ENCODE measurements at places on chromosomes 5 and 9.

GRCh38 chr5:174532455-174533453 lies 191.6 kb upstream of the MSX2 start:
- DNase-seq = peak; percentile 85

DNA sequence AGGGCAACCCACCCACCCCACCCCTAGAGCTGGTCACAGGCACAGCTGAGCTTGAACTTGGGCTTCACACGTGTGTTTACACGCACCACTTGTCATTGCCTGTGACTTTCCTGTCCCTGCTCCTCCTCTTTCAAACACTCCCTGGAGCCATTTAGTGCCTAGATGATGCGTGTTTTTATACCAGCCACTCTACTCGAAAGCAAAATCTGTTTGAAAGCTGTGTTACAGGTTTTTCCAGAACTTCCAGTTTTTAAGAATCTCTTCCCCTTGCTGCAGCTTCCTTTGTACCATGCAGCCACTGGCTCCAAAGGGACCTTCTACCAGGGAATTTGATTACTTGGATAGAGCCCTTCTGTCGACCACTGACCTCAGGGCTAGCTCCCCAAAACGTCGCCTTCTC lies 78.8 kb upstream of the SPRY4 start:
- DNase-seq = no peak

GRCh38 chr9:121317737-121318630 lies 50.0 kb downstream of the GSN start:
- DNase-seq = no peak

DNA sequence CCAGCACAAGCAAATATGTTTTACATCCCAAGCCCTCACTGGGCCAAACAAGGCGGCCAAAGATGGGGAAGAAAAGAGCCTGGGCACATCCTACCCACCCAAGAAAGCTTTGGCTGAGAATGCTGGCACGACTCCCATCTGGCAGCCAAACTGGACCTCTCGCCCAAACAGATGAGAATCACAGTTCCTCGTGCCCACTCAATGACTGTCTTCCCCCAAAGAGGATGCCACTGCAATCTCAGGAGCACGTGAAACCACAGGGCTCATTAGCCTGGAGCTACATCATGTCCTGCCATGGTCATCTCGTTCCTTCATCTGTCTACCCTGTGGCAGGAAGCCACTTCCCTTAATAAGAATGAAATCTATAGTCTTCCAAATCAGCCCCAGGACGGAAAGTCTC lies 536.8 kb downstream of the BNC2 start:
- DNase-seq = peak; percentile 48

DNA sequence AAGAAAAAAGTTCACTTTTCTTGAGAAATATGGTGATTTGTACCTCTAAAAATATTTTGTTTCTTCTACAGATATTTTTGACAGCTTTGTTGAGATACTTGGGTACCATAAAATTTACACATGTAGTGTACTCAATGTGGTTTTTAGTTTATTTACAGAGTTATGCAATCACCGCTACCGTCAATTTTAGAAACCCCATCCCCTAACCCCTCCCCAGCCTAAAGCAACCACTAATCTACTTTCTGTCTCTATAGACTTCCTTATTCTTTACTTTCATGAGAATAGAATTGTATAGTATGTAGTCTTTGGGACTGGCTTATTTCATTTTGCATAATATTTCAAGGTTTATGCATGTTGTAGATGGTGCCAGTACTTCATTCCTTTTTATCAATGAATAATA lies 45.0 kb upstream of the TDRD7 start:
- no peak for DNase-seq

- peak; percentile 96 for DNase-seq
Observed at GRCh38 chr5:96026406-96027041, 64.9 kb upstream of the ELL2 start.

DNA sequence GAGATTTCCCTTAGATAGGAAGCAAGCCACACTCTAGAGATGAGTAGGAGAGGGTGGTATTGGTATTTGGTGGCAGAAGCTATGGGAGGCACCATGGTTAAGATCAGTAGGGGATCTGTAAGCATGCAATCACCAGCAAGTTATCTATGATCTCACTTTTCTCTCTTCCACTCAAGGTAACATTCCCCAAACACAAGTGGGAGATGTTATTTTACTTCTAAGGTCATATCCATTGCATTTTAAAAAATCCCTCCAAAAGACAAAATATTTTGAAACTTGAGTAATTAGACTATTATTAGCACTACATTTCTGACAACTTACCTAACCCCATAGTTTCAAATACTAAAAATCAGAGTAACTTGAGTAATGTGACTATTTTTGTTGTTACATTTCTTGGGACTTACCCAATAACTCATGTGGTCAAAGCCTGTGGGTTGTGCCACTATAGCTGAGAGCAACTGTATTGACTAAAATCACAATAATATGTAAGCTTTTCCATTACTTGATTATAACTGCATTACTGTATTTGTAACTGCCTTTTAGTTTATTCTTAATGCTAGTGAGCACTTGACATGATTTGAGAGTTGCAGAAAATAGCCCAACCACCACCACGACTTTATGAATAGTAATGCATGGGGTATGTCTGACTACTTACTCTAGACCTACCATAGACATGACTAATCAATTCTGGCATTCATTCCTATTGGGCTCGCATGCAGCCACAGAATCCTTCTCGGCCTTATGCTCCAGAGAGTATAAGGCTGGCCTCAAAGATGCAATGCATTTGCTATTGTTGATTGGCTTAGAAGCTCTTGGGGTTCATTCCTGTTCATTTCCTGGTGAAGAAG lies 264.7 kb downstream of the TRIM32 start:
- DNase-seq = peak; percentile 97

DNA sequence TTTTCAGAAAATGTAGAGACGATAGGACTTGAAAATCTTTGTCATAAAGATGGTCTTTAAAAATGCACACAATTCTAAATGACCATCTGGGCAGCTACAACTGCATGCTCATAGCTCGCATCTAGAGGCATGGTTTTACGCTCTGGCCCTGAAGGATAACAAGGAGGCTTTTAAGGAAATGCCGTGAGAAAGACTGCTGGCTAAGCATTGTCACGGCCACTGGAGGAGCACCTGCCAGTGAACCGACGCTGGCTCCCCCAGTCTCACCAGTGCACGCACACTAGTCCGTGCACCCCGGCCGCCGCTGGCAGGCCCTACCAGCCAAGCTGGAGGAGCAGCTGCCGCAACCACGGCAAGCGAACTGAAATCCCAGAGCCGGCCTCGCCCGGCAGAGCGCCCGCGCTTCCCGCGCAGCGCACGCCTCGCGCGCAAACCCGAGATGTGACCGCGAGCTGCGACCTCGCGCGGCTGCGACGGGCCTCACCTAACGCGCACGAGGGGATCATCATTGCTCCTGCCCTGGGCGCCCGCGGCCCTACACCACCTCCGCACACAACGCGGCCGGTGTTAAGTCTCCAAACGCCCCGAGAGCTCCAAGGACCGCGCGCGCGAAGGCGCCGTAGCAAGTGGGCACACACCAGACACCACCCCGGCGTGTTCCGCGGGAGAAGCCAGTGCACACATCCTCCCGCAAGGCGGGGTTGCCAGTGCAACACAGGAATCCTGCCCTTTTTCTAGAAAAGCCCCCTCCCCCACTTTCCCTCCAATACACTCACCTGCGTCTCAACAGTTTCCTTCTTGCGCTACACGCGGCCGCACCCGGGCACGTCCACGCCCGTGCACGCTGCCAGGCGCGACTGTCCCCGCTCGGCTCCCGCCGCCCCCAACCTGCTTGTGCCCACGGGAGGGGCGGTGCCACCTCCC lies 5.3 kb downstream of the ELAVL2 start:
- DNase-seq = no peak

- peak; percentile 29 for DNase-seq
Observed at GRCh38 chr5:135141303-135142268, 107.6 kb upstream of the PITX1 start.

GRCh38 chr5:14958188-14958587 lies 86.6 kb upstream of the ANKH start:
- peak; percentile 18 for DNase-seq

DNA sequence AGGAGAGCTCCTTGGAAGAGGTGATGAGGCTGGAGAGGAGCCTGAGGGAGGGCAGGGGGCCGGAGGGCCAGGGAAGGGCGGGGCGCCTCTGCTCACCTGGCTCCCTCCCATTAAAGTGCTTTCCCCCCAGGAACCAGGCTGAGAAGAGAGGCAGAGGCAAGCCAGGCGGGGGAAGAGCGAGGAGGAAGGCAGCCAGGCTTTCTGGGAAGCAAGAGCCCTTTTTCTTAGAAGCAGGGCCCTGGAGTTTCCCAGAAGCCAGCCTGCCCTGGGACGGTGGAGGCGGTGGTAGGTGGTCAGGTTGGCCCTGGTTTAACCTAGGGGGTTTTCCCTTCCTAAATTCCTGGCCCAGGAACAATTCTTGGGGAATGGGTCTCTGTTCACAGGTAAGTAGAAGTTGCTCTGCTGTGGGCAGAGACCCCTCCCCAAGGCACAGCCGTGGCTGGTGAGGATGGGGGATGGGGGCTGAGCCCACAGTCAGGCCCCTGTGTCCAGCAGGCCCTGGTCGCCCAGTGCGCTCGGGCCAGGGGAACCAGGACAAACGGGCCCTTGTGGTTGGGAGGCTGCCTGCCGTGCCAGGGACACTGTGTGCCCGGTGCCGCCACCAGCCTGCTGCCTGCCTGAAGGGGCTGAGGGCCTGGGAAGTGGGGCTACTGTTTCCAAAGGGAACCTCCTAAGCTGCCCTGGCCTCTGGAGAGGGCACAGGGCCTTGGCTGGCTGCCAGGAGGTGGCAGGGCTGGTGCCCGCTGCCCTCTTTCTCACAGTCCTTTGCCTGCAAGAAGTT lies 16.6 kb upstream of the RALGDS start:
- DNase-seq = no peak

DNA sequence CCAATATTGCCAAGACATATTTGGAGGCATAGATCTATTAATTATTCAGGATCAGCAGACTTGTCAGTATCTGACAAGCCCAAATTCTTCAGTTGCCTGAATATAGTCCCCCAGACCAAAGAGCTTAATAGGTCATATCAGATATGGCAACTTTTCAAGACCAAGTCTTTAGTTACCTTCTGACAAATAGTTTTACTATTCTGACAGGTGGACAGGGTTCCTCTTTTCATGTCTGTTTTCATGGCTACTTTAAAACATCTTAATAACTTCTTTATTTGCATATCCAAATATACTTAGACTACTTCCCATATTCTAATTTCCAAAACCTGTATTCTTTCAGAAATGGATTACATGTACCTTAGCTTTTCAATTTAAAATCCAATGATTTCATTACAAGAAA lies 65.4 kb downstream of the AUH start:
- no peak for DNase-seq

DNA sequence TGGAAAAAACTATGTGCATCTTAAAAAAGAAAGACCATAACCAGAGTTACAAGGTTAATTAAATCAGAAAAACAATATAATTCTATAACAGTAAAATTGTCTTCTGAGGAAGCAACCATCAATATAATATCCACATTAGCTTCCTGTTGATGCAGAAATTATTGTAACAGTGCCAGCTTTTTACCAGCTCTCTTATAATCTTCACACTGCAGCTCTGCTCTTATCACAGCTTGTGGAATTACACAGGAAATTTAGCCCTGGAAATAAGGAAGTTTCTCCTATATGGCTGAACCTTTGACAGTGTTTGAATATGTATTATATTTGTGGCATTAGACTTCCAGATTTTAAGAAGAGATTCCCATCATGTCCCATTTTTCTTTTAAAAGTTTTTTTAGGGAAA lies 49.1 kb upstream of the TEK start:
- no peak for DNase-seq

- DNase-seq = no peak
Observed at GRCh38 chr5:71738662-71739361, 19.7 kb downstream of the CARTPT start.

GRCh38 chr9:93598647-93599241 lies 22.4 kb downstream of the PHF2 start:
- peak; percentile 64 for DNase-seq

DNA sequence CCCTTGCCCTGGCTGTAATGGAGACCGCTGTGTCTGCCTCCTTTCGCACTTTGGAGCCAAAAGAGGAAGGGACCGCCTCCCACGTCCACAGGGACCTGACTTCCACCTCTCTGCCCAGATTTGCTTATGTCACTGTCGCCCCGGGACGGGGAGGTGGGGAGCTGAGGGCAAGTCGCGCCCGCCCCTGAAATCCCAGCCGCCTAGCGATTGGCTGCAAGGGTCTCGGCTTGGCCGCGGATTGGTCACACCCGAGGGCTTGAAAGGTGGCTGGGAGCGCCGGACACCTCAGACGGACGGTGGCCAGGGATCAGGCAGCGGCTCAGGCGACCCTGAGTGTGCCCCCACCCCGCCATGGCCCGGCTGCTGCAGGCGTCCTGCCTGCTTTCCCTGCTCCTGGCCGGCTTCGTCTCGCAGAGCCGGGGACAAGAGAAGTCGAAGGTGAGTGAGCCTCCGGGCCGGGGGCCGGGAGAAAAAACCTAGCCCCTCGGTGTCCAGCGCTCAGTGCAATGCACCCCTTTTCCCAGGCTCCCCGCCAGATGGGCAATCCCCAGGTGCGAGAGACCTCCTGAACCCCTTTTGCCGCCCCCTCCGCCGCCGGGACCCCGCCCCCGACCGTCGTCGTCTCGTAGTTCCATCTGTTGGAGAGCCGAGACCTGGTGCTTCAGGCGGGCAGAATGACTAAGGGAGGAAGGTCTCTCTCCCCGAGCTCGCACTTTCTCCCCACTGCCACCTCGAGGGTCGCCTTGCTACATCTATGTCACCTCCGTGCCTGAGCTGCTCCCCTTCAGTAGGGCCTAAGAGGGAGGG lies at the start of gene GPX3:
Gene GPX3 (plus strand): TSS at position 288 of the 807 bp plus-strand sequence. CDS start 64 bp downstream, at position 352.
- peak; percentile 34 for DNase-seq

DNA sequence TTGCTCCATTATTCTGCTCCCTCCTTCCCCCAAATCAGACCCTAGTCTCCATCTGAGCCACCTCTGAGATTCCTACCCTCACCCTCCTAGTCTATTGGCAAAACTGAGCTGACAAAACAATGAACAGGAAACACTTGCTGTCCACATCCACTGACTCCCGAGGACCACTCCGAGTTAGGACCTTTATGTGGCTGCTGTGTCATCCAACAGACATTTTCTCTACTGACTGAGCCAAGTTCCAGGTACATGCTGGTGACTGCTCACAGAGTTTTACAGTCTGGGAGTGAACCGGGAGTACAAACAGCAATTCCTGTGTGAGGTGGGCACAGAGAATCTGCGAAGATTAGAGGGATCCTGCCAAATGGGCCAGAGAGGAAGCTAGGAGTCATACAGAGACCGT lies 39.2 kb downstream of the CFAP90 start:
- DNase-seq = no peak

GRCh38 chr5:67732471-67732870 lies 483.1 kb upstream of the PIK3R1 start:
- no peak for DNase-seq

DNA sequence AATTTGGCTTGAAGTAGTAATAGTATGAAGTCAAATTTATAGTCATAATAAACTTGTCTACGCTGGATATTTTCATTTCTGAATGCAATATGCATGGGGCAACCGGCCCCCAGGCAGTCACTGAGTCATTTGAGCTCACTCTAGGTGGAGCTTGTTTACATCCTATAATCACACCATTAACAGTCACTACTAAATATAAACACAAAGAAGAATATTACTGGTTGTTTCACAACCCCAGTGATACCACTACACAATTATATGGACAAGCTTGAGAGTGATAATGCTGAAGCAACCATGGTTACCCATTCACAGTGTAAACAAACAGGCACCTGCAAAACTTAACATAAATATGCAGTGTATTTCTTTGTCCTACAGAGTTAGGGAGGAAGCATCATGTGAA lies 68.7 kb downstream of the MARCHF3 start:
- no peak for DNase-seq

- DNase-seq = no peak
Observed at GRCh38 chr5:60514152-60514551, 185.8 kb downstream of the DEPDC1B start.
